ENCODE measurements at places on chromosomes 6 and 20.
A peak's percentile ranks its signal among the peaks of the same experiment; 100 is the strongest.

DNA sequence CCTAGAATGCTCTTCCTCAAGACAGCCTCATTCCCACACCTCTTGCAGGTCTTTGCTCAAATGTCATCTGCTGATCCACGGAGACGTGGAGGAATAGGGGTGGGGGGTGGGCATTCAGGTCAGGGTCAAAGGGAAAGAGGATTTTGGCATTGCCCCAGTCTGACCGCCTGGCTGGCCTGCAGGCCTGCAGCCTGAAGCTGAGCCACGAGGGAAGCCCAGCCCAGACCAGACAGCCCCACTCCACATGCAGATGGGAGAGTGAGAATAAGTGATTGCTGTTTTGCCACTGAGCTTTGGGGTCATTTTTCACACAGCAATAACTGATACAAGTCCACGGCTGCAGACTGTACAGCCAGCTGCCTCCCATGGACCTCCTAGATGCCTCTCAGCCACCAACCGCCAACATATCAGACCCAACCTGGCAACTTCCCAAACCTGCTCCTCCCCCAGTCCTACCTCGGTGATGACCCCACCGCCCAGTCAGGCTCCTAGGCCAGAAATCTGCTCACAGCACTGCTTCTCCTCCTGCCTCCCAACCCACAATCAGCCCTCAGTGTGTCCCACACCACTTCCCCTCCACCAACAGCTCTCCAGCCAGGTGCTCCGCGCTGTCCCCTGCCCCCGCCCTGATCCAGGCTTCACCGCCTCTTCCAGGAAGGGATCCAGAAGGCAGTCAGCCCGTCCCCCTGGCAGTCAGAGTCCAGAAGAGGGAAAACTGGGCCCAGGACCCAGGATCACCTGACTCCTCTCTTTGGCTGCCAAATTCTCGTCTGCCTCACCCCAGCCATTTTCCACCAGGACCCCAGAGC lies 14.0 kb downstream of the KIAA1755 start:
- ATAC-seq, result peak; percentile 41

GRCh38 chr6:128966934-128967333 lies 84.0 kb downstream of the LAMA2 start:
- ATAC-seq, result no peak

- ATAC-seq, result peak; percentile 13
Observed at GRCh38 chr6:43496370-43497128, 13.6 kb downstream of the LRRC73 start.

DNA sequence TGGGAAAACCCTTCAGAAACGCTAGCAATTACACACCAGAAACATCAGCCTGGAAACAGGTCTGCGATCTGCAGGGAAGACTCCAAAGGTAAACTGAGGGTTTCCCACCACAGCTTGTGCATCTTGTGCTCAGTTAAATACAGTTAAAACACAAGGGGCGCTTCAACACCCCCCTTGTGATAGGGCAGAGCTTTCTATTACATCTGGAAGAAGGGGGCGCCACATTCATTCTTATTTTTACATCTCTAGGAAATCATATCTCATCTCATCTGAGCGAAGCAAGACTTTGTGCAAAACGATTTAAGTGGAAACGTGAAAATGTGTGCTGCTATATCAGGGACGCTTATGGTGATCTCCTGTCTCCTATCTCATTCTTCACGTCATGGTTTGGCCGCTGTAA lies 58.5 kb downstream of the PRND start:
- no peak for ATAC-seq

DNA sequence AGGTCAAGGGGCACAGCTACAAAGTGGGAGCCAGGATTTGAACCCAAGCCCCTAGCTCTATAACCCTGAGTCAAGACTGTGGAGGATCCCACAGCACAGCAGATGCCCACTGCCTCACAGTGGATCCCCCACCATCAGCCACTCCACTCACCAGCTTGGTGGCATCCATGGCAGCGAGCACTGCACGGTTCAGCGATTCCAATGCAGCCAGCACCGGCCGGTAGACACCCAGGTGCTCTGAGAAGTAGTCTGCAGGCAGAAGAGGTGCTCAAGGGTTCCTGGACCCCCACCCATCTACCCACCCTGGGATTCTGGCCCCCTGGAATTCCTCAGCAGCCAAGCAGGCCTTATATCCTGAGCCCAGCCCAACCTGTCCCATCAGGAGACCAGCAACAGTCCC lies 2.5 kb downstream of the ACTL10 start:
- ATAC-seq, result no peak

- ATAC-seq, result no peak
Observed at GRCh38 chr6:12037798-12038197, 25.7 kb downstream of the HIVEP1 start.

GRCh38 chr20:43789593-43789992 lies 62.8 kb upstream of the GTSF1L start:
- ATAC-seq, result no peak

DNA sequence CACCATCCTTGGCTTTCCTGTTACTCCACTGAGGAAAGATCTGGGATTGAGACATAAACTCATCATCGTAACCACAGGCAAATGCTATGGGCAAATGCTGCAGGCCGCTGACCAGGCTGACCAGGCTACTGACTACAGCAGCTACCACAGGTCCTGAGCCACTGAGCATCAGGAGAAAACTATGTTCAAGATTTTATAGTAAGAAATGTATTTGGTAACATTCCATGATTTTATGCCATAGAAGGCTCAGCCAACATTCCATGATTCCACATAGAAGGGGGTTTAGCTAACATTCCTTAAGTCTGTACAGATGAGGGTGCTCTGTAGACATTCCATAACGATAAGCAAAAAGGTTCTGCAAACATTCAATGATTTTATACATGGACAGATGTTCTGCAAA lies 16.1 kb upstream of the B4GALT5 start:
- no peak for ATAC-seq

GRCh38 chr6:32971581-32972352 lies 3.4 kb downstream of the BRD2 start:
- peak; percentile 77 for ATAC-seq

GRCh38 chr6:166504100-166504499 lies 82.4 kb downstream of the RAMACL start:
- ATAC-seq, result no peak

GRCh38 chr6:35294308-35294945 lies 3.2 kb upstream of the DEF6 start:
- no peak for ATAC-seq

- no peak for ATAC-seq
Observed at GRCh38 chr6:120938164-120938875, 396.0 kb downstream of the TBC1D32 start.

- peak; percentile 45 for ATAC-seq
Observed at GRCh38 chr6:111722179-111722731, 116.6 kb upstream of the TRAF3IP2 start.

DNA sequence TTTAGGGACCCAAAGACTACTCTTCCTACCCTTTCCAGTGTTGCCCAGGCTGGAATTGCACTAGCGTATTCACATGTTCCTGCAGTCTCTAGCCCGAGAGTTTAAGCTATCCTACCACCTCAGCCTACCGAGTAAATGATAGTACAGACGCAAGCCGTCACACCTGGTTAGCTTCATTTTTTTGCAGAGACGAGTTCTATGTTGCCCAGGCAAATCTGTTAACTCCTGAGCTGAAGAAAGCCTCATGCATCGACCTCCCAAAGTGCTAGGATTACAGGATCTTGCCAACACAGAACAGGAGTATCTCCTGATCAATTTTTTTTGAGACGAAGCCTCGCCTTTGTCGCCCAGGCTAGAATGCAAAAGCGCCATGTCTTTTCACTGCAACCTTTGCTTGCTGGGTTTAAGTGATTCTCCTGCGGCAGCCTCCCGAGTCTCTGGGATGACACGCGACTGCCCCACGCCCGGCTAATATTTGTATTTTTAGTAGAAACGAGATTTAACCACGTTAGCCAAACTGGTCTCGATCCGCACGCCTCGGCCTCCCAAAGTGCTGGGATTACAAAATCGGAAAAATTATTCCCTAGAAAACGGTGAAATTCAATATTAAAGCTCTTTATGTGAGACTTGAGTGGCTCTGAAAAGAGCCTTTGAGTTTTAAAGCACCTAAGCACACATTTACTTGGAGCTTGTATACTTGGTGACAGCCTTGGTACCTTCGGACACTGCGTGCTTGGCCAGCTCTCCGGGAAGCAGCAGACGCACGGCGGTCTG lies 128.5 kb downstream of the HFE start:
- peak; percentile 43 for ATAC-seq

- ATAC-seq, result no peak
Observed at GRCh38 chr6:39073471-39074355, 25.1 kb downstream of the GLP1R start.

Data from gastroesophageal sphincter (tissue), 4 donors.